ENCODE measurements at places on chromosomes 5 and 9.

DNA sequence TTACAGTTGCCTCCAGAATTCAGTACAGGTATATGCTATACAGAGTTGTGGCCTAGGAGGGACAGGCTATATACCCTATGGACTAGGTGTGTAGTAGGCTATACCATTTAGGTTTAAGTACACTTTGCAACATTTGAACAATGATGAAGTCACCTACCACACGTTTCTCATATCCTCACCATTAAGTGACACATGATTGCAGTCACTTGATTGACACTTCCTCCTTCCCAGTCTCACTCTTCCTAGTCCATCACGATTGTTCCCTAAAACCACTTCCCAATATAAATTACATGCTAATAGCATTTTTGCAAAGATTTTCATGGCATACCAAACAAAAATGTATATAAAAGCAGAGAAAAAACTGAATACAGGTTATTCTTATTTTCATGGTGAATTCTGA is 312.2 kb downstream of the EPB41L4A start:
- DNase-seq: no peak

DNA sequence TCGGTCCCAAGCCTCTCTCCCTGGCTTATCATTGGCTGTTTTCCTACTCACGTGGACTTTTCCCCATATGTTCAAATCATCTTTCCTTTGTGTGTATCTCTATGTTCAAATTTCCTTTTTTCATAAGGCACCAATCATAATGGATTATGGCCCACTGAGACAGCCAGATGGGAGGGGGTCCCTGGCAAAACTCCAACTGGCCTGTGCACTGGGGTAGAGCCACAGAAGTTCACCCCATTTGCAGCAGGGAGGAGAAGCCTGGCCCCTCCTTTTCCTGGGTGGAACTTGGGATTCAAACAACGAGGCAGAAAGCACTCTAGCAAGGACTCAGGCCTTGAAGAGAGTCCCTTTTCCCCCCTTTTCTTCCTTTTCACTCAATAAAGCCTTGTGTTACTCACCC is 362.4 kb downstream of the CDH18 start:
- DNase-seq: no peak

DNA sequence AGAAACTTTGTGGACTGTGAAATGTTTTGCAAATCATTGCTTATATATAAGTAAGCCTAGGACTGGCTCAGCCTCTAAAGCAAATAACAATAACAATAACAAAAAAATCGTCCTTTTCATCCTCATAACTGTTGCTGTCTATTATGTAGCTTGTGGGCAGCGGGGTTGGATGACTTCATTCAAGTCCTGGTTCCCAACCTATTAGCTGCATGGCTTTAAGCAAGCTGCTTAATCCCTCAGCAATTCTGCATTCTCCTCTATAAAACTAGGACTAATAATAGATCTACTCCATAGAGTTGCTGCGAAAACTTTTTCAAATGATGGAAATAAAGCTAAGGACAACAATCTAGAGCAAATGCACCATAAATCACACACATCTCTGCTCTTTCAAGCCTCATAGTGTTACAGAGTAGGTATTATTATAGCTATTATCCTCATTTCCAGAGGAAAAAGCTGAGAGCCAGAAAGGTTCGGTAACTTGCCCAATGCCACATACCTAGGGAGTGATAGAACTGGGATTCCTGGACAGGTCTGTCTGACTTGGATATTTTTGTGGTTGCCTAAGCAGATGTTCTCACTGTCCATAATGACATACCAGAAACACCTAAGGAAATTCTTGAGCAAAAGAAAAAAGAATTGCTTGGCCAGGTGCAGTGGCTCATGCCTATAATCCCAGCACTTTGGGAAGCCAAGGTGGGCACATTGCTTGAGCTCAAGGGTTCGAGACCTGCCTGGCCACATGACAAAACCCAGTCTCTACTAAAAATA is 98.8 kb upstream of the ADRA1B start:
- DNase-seq: no peak

DNA sequence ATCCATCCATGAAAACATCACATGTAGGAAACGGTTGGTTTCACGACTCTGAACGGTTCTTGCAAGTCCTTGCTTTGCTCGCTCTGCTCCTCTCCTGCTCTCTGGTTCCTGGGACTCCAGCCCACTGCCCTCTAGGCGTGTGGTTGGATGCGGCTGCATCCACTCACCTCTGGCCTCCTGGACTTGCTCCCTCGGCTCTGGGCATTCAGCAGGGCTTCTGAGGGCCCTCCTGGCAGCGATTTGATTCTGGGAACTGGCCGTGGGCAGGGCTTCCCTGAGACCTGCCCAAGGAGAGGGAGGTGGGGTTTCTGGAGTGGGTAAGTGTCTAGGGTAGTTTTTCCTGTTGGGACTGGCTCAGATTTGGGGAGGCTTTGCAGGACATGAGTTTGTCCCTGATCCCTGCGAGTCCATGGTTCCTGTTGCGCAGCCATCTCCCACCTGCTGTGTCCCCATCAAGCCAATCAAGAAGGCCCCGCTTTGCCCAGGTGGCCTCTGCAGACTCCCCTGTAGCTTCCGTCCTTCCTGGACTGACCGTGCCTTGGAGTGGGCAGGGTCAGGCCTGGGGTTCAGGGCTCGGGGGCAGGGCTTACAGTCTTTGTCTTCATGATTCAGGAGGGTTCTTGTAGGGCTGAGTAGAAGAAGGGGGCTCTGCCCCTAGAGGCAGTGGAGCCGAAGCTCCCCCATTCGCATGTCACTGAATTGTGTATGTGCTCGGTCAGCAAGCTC is 192.3 kb downstream of the CACNA1B start:
- DNase-seq: no peak

GRCh38 chr5:141840280-141840812 is 37.9 kb downstream of the PCDH1 start:
- DNase-seq: no peak

- DNase-seq: no peak
Observed at GRCh38 chr5:142078221-142078620, 30.4 kb upstream of the NDFIP1 start.

- DNase-seq: no peak
Observed at GRCh38 chr9:2018162-2018643, 3.1 kb downstream of the SMARCA2 start.

DNA sequence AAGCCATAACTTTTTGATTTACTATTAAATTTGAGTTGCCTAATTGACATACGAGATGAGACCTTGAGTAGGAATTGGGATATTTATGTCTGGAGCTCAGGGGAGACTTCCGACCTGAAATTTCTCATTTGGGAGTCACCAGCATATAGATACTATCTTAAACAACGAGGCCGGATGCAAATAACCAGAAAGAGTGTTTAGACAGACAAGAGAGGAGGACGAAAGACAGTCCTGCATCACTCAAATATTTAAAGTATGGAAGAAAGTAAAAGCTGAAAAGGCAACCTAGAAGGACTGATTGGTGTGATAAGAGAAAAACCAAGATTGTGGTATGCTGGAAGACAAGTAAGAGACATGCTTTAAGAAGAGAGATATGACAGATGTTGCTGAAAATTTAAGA is 675.0 kb upstream of the NUDT12 start:
- DNase-seq: no peak

DNA sequence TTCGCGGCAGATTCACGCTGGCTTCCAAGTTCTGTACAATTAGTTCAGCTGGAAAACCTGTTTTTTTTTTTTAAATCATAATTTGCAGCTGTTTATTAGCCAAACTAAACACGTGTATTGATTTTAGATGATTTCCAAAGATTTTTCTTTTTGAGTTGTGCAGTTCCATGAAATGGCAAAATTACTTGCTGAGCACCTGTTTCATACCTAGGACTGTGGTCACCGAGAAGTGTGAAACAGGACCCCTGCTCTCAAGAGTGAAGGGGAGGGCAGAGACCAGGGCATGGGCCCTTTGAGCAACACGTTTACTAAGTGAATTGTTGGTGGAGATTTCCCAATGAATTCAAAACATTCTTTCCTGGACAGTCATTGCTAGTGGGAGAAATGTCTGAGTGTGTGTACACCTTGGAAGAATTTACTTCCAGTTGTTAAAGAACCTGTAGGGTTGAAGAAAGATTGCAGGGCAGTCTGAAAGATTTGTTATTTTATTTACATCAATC is 688 bp downstream of the SNX24 start:
- no peak for DNase-seq

GRCh38 chr5:59133764-59134261 is 550.9 kb downstream of the RAB3C start:
- no peak for DNase-seq

DNA sequence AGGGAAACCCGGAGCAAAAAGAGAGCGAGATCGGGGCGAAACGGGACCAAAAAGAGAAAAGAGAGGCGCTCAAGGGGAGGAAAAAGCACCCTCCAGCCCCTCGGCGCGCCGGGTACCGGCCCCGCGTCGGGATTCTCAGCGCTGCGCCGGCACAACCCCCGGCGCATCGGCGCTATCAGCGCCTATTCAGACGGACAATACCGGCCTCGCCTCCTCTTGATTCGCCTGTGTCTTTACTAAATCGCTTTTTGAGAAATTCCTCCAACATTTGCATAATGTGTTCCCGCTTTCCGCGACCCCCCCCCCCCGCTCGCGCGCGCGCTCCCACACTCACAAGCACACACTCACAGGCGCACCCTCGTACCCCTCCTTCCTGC is 578 bp downstream of the LHX6 start:
- DNase-seq: no peak

GRCh38 chr5:14588758-14589543 is 7.4 kb downstream of the OTULINL start:
- no peak for DNase-seq

GRCh38 chr9:131692612-131693562 is 47.0 kb downstream of the RAPGEF1 start:
- no peak for DNase-seq

GRCh38 chr9:88733651-88734421 is 198.9 kb downstream of the NXNL2 start:
- DNase-seq: no peak

GRCh38 chr9:121336665-121337064 is 33.4 kb downstream of the STOM start:
- DNase-seq: no peak

DNA sequence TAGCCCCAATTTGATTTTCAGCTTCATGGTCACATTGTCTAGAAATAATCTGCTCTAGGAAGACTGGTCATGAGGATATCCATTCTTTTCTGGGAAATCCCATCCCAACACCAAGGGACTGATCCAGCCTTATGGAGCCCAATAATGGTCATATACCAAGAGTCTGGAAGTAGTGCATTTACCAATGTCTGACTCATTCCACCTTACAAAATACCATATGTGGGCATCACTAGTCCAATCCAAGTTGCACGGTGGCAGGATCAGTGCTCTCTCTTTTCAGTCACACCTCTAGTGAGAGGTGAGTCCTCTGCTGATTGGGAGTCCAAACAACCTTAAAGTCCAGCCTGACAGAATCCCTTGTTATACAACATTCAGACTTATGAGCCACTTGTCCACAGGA is 73.7 kb downstream of the FEM1C start:
- DNase-seq: no peak

GRCh38 chr9:110842169-110842568 is 173.6 kb downstream of the MUSK start:
- DNase-seq: no peak

GRCh38 chr5:180331647-180331950 is 21.5 kb downstream of the GFPT2 start:
- DNase-seq: no peak

DNA sequence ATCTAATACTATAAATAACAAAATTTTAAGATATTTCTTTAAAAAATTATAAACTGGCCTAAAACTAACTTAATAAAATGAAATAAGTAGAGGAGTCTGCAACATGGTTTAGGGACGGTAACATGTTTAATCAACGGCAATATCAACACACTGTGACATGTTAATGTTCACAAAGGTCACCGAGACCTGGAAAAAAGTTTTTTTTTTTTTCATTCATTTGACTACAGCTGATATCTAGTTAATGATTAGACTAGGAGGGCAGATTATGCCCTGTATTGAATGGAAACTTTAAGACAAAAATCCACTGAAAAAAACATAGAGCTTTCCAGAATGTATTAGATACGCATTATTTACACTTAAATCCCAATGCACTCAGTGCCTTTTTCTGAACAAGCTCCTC is 67.0 kb upstream of the CDK5RAP2 start:
- no peak for DNase-seq

DNA sequence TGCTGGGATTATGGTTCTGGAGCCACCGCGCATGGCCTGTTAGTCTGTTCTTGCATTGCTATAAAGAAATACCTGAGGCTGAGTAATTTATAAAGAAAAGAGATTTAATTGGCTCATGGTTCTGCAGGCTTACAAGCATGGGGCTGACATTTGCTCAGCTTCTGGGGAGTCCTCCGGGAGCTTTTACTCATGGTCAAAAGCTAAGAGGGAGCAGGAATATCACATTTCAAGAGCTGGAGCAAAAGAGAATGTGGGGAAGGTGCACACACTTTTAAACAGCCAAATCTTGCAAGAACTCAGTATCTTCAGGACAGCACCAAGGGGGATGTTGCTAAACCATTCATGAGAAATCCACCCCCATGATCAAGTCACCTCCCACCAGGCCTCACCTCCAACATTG is 12.1 kb downstream of the JAK2 start:
- no peak for DNase-seq

- DNase-seq: no peak
Observed at GRCh38 chr9:93413530-93413929, 38.0 kb upstream of the FAM120A start.

- DNase-seq: no peak
Observed at GRCh38 chr5:68285851-68286611, 70.5 kb downstream of the PIK3R1 start.

GRCh38 chr5:125452991-125453390 is 706.6 kb upstream of the ZNF608 start:
- DNase-seq: no peak

GRCh38 chr5:32507738-32508434 is 63.3 kb upstream of the ZFR start:
- no peak for DNase-seq

- no peak for DNase-seq
Observed at GRCh38 chr5:143613329-143613728, 198.6 kb upstream of the HMHB1 start.

DNA sequence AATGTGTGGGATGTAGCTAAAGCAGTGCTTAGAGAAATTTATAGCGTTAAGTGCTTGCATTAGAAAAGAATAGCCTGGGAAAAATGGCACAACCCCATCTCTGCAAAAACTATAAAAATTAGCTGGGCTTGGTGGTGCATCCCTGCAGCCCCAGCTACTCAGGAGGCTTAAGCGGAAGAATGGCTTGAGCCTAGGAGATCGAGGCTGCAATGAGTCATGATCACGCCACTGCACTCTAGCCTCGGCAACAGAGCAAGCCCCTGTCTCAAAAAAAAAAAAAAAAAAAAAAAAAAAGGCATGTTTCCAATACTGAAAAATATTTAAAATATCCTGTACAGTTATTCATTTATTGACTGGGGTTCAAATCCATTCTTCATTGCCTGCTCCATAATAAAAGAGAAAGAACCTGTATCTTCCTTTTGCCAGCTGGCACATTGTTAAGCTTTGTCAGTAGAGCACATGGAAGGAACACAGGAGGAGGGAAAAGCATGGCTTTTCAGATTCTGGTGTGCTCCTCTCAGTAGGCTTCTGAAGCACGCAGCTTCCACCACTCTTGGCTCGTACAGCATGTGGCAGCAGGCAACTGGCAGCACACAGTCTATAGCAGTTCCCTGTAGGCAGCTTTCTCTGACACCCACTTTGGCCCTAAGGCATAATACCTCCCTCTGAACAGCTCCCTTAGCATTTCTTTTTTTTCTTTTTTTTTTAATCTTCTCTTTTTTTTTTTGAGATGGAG is 73.5 kb downstream of the TRIM36 start:
- DNase-seq: no peak

GRCh38 chr5:1151316-1151715 is 39.5 kb upstream of the SLC12A7 start:
- no peak for DNase-seq
